Ovary (tissue), 10 donors: ENCODE measurements at places on chromosomes 13 and 19.

- DNase-seq, result no peak
Observed at GRCh38 chr19:8641908-8642547, 11.6 kb downstream of the NFILZ start.

GRCh38 chr13:22252281-22252830 lies 581.5 kb downstream of the FGF9 start:
- DNase-seq, result no peak

DNA sequence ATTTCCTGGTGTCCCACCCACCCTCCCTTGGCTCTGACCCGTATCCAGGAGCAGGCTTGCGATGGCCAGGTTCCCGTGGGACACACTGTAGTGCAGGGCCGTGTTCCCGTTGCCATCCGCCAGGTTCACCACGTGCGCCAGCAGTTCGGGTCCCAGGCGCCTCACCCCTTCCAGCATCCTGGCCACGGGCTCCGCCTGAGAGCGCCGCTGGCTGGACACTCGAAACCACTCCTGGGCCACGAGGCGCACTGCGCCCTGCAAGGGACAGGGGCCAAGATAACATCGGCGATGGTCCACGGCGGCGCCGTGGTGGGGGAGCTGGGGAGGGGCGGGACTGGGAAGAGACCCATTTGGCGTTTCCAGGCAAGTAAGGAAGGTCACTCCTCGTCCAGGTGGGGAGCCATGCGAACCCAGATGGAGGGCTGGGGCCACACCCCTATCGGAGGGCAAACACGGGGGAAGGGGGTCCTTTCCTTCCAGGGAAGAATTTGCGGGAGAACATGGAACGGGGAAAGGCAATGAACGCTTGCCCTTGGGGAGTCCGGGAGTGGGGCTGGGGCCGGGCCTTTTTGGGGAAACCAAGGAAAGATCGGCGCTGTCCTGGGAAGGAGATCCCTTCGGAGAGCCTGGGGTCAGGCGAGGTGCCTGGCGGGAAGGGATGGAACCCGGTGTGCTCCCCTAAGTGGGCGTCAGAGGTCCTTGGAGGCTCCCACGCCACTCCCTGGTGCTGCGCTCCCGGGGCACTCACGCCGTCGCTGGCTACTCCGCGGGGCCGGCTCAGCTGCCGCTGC lies 9.9 kb downstream of the KANK3 start:
- no peak for DNase-seq

DNA sequence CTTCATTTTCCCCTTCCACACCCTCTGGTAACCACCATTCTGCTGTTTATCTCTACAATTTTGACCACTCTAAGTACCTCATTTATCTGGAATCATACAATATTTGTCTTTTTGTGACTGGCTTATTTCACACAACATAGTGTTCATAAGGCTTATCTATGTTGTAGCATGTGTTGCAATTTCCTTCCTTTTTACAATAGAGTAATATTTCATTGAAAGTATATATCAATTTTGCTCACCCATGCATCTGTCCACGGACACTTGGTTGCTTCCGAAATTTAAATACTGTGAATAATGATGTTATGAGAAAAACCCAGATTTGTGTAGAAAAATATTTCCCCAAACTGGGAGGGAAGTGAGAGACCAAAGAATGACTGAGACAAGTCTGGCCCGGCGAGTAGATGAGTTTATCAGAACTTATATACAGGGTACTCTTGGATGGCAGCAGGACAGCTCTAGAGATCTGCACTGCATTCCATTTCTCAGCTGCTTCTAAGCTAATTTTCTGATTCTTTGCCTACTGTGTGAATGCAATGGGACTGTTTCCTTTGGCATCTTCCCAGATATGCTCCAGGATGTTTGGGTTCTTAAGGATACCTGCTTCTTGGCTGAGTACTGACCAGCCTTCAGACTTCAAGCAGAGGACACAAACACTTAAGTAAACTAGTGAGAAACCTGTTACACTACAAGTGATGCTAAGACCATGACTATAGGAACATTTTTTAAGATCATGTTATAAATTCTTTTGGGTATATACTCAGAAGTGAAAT lies 834.0 kb upstream of the PCDH9 start:
- no peak for DNase-seq

GRCh38 chr13:106527445-106527801 lies 8.0 kb downstream of the EFNB2 start:
- no peak for DNase-seq

GRCh38 chr19:38735257-38735686 lies 9.0 kb downstream of the CAPN12 start:
- no peak for DNase-seq

- DNase-seq, result no peak
Observed at GRCh38 chr19:19817357-19817756, 4.2 kb downstream of the ZNF506 start.
